ENCODE measurements at places on chromosomes 16 and 17.

GRCh38 chr16:83849421-83849820 lies 41.6 kb downstream of the HSBP1 start:
- no peak for DNase-seq

- DNase-seq: no peak
Observed at GRCh38 chr16:21982108-21982507, 18.8 kb downstream of the PDZD9 start.

DNA sequence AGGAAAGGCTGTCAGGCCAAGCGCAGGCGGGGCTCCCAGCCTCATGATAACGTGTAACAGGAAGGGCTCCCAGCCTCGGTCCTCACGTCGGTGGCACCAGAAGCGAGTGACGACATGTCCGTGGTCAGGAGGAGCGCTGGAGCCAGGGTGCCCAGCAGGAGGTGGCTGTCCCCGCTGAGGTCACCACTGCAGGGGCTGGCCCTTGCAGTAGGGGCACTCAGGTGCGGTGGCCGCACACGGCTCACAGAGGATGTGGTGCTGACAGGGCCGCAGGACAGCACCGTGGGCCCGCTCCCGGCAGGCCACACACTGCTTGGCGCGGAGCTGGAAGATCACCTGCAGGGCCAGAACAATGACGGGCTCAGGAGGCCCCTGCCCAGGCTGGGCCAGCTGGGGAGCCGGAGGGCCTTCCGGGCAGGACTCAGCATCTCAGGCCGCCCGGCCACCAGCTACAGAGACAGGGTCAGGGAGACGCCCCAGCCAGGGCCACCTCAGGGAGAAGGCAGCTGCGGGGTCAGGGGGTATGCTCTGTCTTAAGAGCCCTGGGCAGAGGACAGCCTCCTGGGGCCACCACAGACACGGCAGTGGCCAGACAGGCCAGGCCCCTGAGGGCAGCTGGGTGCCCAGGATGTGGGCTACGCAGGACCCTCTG lies 14.5 kb downstream of the GNPTG start:
- DNase-seq: no peak

DNA sequence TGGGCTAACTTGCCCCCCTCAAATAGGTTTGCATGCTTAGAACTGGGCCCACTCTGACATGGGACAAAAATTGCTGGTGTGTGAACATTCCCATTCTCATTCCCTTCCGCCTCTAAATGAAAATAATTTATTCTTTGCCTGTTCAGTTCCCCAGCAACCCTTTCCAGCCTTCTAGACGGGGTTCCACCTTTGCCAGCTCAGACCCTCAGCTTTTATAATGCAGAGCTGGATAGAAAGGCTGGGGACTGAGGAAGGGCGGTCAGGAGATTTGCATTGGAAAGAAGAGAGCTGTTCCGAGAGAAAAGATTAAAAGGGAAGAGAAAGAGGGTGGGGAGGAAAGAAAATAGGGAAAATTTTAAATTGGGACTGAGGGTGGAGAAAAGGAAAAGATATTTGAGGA lies 151.1 kb upstream of the WSCD1 start:
- DNase-seq: no peak

GRCh38 chr16:74724820-74725549 lies 24.3 kb upstream of the MLKL start:
- no peak for DNase-seq

Measured in central memory CD8-positive, alpha-beta T cell (primary cell).